ENCODE measurements at places on chromosomes 6 and 20.

GRCh38 chr6:109260701-109261100, 121.6 kb downstream of the CD164 start:
- no peak for DNase-seq

DNA sequence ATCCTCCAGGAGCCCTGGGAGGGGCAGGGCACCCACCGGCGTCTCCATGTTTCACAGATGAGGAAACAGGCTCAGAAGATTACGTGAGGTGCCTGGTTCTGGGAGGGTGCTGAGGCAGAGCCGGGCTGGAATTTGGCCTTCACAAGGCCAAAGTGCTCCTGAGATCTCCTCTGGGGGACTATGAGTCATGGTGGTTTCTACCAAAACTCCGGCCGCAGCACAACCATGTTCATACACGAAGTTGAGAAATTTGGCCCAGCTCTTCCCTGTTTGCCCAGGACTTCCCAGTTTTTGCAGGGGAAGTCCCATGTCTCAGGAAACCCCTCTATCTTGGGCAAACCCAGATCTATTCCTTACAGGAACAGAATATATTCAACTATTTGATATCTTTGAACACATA, 172.9 kb upstream of the CDYL start:
- peak; percentile 18 for DNase-seq

GRCh38 chr20:56316051-56316450, 42.7 kb upstream of the FAM210B start:
- DNase-seq = no peak

GRCh38 chr20:59335377-59335776, 35.0 kb downstream of the EDN3 start:
- DNase-seq = no peak

GRCh38 chr6:55678330-55679224, 99.6 kb upstream of the HMGCLL1 start:
- no peak for DNase-seq

DNA sequence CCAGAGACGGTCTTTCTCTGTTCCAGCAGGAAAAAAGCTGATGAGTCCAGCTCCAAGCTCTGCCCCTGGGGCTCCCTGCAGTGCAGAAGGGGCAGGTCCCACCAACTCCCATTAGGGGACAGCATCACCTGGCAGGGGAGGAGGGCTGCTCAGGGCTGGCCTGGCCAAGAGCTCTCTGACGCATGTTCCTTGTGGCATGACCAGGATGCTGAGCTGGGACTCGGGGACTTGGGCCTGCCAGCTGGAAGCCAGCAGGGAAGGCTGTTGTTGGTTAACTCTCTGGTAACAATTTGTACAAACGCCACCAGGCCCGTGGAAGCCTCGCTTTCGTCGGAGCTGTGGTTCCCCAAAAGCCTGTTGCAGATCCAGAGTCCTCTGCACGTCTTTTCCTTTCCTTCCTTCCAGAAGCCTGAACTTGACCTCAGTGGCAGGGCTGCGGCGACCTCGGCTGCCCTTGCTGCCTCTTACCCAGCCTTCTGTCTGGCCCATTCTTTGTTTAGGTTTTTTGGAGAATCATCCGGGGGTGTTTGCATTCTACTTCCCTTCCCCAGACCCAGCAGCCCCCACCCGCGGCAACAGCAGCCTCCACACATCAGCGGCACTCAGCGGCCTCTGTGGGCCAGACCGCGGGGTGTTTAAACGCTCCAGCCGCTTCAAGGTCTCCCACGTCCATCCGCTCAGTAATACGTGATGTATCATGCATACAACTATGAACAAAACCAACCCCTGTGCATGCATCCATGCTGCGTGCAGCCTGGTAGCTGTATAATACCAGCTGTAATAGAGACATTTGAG, 63.3 kb downstream of the GNAS-AS1 start:
- DNase-seq = no peak

DNA sequence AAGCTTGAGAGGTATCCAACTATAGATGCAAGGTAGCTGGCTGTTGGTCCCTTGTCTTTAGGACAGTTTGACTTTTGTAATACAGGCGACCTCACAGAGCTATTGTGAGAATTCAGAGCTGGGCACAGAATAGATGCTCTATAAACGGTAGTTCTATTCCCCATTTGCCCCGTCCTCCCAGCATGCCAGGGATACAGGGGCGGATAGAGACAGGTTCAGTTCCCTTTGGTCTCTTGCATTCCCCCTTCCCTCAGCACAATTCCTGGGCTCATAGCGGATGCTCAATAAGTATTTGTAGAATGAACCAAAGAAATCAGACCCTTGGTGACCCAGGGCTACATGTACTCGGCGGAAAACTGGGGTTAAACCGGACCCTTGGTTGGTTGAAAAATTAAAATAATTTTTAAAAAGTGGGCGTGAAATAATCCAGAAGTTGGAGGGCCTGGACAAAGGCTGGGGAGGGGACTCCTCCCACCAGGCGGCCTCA, 707 bp upstream of the TOP1 start:
- DNase-seq = no peak

Measured in dermis microvascular lymphatic vessel endothelial cell (primary cell).